ENCODE measurements at places on chromosomes 4 and X.

DNA sequence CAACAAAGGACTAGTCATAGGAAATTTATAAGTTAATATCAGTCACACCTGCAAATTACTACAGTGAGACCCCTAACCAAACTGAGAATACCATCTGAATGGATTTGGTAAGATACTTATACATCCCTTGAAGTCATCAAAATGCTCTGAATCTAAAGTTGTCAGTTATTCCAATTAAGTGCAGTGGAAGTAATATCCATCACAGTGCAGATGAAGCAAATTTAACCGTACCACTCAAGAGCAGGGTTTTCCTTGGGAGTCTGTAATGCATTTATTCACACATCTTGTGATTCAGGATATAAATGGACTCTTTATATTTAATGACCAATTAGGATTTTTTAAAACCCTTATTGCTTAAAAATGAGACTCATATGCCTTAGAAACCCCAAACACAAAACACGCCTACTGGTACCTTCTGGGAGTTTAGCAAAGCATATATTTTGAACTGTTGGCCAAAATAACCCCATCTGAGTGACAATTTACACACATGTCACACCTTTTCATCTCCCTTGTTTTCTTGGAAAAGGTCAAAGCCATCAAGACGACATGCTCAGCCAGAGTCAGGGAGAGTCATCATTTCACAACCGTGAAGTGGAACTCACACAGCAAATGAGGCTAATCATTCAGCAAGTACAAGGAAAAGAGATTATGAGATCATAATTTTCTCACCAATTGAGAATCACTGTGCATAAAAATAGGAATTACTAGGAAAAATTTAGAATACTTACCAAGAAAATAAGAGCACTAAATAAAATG, 303.7 kb downstream of the HNRNPD start:
- no peak for ATAC-seq

DNA sequence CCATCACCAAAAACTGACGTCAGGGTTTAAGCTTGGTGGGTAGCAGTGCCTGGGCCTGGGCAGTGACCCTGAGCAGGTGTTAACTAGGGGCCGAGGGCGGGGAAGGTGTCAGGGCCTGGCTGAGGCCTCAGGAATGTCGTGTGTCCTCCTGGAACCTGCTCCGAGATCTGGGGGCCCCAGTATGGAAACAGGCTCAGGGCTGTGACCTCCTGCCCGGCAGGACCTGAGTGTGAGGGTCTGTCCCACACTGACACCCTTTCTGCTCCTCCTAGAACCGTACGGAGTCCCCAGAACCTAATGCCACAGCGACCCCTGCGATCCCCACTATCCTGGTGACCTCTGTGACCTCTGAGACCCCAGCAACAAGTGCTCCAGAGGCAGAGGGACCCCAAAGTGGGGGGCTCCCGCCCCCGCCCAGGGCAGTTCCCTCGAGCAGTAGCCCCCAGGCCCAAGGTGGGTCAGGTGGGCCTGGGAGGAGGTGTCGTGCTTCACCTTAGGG, 741 bp downstream of the HGFAC start:
- no peak for ATAC-seq

- no peak for ATAC-seq
Measured at GRCh38 chr4:41722181-41722580, 26.3 kb downstream of the PHOX2B start.

GRCh38 chr4:5463936-5464650, 244.3 kb downstream of the EVC2 start:
- ATAC-seq: no peak

DNA sequence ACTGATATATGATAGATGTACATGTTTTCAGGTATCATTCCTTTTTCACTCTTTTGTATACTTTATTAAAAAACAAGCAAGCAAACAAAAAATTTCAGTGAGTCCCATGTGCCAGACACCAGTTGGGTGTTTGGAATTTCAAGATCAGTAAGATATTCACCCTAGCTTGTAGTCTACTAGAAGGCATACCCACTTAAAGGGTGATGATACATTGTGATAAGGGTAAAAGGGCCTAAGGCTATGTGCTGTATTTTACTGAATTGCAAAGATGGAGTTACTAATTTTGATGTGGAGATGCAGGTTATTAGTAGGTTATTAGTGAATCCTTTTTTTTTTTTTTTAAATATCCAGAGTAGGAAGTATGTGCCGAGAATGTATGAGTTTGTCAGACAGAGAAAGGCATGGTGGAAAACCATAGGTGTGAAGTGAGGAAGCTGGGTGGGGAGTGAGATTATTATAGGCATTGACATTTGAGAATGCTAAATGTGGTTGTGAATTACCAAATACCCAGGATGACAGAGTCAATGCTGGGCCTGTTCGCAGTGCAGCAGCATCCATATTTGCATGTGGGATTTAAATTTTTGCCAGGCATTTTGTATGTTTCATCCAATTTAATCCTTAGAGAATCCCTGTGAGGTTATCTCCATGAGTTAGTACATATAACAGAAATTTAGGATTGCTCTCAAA, 10.1 kb downstream of the STIM2 start:
- ATAC-seq: no peak

DNA sequence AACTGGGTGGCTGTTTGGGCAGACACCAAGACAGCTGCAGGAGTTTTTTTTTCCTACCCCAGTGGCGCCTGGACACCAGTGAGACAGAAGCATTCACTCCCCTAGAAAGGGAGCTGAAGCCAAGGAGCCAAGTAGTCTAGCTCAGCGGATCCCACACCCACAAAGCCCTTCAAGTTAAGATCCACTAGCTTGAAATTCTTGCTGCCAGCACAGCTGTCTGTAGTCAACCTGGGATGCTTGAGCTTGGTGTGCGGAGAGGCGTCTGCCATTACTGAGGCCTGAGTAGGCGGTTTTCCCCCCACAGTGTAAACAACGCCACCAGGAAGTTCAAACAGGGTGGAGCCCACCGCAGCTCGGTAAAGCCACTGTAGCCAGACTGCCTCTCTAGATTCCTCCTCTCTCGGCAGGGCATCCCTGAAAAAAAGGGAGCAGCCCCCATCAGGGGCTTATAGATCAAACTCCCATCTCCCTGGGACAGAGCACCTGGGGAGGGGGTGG, 171.4 kb downstream of the ARHGEF9 start:
- ATAC-seq: no peak

DNA sequence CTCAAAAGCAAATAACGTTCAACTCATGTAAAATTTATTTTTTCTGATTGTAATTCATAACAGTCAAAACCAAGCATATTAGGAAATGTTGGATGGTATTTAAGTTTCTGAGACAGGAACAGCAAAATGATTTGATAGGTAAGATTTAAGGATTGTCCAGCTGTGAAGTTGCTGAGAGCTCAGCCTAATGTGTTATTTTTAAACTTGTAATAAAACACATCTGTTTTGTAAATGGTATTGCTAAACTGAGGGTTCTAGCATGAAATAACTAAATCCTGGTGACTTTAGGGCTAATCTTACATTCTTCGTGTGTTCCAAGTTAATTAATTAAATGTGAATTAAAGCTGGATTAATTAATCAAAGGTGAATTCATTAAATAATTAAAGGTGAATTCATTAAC, 13.3 kb downstream of the TLR10 start:
- no peak for ATAC-seq

- no peak for ATAC-seq
Measured at GRCh38 chr4:168451331-168451730, 29.0 kb downstream of the DDX60L start.

GRCh38 chrX:47145395-47146120, 537 bp downstream of the RBM10 start:
- peak; percentile 21 for ATAC-seq

- no peak for ATAC-seq
Measured at GRCh38 chr4:150337734-150338133, 244.2 kb upstream of the MAB21L2 start.

DNA sequence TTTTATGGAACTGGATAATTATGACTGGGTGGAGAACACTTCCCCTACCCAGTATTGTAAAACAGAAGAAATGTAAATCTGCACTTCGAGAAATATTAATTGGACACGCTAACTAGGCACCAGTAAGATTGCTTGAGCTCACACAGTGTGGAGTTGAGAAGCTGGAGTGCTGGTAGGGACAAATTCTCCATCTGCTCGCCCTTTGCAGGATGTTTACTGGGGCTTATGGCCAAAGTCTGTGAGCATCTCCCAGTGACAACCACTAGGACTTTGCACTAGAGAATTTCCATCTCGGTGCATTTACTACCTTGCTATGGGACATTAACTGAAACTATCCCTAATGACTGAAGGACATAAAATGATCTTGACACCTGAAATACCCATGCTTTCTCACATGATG, 33.7 kb upstream of the GPR34 start:
- ATAC-seq: no peak

- ATAC-seq: no peak
Measured at GRCh38 chr4:1538096-1538410, 131.8 kb upstream of the NKX1-1 start.

DNA sequence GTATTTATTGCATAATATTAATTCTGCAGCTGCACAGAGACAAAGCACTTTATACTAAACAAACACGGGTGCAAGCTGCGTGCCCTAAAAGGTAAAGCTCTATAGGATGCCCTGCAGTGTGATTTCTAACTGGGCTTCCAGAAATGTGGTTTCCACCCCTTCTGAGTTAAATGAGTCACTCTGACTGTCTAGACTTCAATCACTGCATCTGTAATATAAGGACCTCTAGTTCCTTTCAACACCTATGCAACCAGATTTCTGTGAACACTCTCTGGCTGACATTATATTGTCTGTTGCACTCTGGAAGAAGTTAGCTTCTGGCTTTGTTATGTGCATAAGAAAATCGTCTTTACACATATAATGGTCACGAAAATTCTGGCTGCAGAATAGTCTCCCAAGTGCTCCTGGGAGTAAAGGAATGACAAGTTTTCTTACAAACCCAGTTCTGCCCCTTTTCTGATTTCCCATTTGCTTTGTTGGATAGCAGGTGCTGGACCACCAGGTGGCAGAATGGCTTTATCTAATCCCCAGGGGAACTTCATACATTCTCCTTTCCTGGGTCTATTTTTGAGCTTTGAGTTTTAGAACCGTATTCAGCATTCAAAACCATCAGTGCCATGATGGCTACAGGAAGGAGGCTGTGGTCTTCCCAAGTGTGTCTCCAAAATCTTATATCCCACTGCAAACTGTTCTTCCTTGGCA, 842.2 kb downstream of the STIM2 start:
- no peak for ATAC-seq

GRCh38 chr4:123921339-123921738, 524.7 kb downstream of the SPRY1 start:
- no peak for ATAC-seq
